CD4-positive, alpha-beta T cell treated with Interleukin-17A for 1 hour (primary cell): ENCODE measurements at places on chromosomes 13 and 19.
A peak's percentile ranks its signal among the peaks of the same experiment; 100 is the strongest.

GRCh38 chr13:20181188-20181587 lies 11.6 kb downstream of the GJB2 start:
- DNase-seq = no peak

DNA sequence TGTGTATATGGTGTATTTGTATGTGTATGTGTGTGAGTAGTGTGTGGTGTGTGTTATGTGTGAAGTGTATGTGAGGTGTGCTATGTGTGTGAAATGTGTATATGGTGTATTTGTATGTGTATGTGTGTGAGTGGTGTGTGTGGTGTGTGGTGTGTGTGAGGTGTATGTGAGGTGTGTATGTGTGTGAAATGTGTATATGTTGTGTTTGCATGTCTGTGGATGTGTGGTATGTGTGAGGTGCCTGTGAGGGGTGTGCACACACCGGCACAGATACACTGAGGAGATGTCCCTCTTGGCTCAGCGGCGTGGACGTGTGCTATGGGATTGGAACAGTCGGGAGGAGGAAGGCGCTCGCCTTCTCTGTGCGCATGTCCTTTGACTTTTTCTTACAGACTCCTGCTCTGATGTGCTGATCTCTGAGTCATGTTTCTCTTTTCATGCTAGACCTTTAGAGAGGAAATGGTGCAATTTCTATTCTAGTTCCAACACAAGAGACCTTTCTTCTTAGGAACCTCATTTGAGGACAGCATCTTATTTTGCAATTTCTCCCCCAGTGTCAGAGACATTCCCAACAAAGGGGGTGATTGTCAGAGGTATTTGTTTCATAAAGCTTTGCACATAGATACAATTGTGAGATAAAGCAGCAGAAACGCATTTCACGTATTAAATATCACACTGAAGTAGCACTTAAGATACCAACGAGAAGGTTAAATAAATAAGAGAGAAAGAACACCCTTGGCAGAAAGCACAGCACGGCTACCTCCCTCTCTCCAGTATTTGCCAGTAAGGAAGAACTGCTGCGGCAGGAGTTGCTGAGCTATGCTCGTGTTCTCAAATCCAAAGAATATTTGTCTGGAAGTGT lies 11.3 kb upstream of the TNFRSF19 start:
- no peak for DNase-seq

- DNase-seq = no peak
Measured at GRCh38 chr13:30465343-30465592, 468 bp downstream of the HMGB1 start.

GRCh38 chr19:4292515-4292914 lies 9.7 kb downstream of the TMIGD2 start:
- DNase-seq = no peak

DNA sequence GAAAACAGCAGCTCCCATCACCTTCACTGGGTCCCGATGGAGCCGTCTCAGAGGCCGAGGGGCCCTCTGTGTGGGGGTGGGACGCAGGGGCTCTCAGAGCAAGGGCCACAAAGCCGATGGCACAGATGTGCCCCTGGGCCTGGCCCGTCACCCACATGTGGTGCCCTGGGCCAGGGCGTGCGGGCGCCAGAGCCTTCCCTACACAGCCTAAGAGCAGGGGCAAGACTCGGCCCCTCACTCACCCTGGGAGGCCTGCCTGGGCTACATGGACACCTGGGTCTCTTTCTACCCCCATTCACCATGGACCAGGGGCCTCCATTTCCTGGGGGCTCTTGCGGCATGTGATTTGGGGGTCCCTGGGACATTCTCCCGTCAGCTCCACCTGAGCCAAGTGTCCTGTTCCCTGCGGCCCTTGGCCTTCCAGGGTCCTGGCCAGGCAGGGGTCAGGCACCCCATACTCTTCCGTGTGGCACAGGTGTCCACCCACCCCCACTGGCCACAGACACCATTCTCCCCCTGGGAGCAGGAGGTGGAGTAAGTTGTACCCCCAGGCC lies 10.0 kb downstream of the COMP start:
- DNase-seq = no peak

DNA sequence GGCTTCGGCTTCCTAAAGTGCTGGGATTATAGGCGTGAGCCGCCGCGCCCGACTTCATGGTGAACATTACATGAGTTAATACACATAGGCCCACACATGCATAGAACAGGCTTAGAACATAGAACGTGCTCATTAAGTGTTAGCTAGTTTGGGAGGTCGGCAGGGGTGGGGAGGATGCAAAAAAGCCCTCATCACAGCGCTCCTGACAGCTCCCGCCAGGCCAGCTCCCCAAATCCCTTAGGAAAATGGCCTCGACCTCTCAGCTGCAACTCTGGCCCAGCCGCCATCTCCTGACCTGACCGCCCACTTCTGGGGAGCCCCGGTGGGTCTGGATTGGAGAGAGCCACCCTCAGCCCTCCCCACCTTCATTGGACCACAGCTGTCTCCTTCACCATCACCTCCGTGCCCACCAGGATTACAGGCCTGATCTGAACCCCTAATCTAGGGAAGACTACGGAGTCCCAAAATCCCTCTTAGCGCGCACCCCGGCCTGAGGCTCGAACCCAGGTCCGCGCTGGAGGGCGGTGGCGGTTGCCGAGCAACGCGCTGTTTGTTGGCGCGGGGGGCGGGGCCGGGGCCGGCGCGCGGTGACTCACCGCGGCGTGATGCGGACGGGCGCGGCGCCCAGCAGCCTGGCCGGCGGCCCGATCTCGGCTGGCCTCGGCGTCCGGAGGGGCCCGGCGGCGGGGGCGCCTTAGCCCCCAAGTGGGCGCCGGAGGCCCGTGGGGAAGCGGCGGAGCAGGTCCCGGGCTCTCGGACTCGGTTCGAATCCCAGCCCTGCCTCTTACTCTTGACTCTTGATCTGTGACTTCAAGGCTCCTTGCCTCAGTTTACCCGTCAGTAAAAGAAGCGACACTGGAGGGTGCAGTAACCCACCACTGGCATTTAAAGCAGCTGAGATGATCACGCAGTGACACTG lies 26.7 kb upstream of the NANOS3 start:
- peak; percentile 83 for DNase-seq

GRCh38 chr19:11087870-11088505 lies 1.3 kb upstream of the LDLR start:
- DNase-seq = no peak

DNA sequence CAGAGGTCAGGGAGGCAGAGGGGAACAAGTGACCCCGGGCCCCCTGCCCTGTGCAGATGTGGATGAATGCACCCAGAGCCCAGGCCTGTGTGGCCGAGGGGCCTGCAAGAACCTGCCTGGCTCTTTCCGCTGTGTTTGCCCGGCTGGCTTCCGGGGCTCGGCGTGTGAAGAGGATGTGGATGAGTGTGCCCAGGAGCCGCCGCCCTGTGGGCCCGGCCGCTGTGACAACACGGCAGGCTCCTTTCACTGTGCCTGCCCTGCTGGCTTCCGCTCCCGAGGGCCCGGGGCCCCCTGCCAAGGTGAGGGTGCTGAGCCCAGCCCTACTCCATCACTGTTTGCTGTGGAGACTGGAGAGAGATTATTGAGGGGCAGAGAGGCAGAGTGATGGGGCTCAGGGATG lies 9.9 kb downstream of the LTBP4 start:
- peak; percentile 43 for DNase-seq

- DNase-seq = no peak
Measured at GRCh38 chr19:49761625-49762311, 1.3 kb downstream of the TSKS start.

GRCh38 chr19:33699754-33700407 lies 78.1 kb downstream of the CHST8 start:
- no peak for DNase-seq

DNA sequence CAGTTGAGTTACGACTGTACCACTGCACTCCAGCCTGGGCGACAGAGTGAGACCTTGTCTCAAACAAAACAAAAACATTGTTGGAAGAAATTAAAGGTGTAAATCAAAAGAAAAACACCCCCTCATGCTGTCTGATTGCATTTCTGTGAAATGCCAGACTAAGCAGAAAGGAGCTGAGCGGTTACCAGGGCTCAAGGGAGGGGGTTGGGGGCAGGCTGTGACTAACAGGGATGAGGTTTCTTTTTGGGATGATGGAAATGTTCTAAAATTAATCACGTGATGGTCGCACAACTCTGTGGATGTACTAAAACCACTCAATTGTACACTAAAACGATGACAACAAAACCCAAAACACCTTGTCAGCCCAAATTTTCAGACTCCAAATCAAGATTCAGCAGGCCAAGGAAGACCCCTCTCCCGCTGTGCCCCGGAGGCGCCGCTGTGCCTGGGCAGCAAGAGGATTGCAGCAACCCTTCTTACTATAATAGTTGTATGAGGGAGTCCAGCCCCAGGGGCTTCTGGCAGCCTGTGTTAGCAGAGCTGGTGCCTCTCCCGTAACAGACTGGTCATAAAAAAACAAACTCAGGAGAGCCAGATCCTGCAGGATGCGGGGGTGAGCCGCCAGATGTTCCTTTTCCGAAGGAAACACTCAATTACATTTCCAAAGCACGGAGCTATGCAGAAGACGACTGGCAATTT lies 20.9 kb downstream of the CAPS start:
- DNase-seq = no peak

DNA sequence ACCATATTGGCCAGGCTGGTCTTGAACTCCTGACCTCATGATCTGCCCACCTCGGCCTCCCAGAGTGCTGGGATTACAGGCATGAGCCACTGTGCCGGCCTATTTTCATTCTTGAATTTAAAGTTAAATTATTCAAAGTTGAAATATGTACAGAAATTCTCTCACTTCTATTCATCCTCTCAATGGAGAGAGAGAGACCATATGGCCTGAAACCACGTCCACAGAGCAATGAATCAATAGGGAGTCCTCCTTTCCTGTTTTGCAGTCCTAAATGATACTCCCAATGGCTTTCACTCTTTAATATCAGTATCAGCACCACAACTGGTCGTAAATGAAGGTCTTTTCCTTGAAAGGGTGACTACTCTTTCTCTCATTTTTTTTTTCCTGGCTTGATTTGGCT lies 30.5 kb upstream of the KCTD4 start:
- DNase-seq = no peak

GRCh38 chr13:23159205-23159759 lies 21.5 kb upstream of the SGCG start:
- DNase-seq = peak; percentile 1

GRCh38 chr13:45320876-45321629 lies 19.9 kb downstream of the TPT1 start:
- no peak for DNase-seq

DNA sequence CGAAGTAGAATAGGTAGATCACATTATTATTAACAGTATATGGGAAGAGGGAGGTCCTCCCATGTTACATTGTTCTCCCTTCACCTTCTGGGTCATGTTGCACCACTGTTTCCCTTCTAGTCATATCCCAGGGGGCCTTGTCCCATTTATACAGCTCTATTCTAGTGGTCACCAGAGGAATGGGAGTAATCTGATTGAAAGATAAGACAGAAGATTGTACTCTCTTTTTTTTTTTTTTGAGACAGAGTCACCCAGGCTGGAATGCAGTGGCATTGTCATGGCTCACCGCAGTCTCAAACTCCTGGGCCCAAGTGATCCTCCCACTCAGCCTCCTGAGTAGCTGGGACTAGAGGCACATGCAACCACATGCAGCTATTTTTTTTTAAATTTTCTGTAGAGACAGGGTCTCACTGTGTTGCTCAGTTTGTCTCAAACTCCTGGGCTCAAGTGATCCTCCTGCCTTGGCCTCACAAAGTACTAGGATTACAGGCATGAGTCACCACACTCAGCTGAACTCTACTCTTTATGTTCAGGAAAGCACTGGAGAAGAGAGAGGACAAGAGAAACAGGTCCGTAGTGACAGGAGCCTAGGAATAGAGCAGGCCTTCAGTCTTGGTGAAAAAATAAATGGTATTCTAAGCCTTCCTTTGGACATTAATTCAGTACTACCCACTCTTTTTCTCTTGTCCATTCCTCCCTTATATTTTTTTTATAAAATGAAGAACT lies 4.3 kb upstream of the ZNF529 start:
- DNase-seq = no peak

- DNase-seq = no peak
Measured at GRCh38 chr13:51920786-51921185, 59.0 kb downstream of the CCDC70 start.

GRCh38 chr13:19695428-19695827 lies 62.0 kb downstream of the MPHOSPH8 start:
- DNase-seq = no peak

DNA sequence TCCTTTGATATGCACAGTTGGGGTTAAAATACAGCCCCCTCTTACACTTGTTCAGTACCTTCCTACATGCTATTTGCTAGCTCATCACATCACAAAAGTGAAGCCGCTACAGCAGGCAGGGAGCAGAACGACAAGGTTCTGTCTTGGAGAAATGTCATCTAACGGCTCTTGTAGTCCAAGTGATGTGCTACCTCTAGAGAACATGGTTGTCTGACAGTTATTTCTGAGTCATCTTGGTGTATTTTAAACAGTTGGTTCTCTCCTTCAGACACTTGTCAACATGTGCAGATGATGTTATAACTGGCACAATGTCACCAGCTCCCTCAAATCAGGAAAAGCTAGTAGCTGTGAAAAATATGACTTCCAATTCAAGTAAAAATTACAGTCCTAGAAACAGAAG lies 865.0 kb downstream of the PCDH9 start:
- DNase-seq = no peak

- DNase-seq = no peak
Measured at GRCh38 chr13:114035186-114035582, 61.3 kb upstream of the C13orf46 start.

DNA sequence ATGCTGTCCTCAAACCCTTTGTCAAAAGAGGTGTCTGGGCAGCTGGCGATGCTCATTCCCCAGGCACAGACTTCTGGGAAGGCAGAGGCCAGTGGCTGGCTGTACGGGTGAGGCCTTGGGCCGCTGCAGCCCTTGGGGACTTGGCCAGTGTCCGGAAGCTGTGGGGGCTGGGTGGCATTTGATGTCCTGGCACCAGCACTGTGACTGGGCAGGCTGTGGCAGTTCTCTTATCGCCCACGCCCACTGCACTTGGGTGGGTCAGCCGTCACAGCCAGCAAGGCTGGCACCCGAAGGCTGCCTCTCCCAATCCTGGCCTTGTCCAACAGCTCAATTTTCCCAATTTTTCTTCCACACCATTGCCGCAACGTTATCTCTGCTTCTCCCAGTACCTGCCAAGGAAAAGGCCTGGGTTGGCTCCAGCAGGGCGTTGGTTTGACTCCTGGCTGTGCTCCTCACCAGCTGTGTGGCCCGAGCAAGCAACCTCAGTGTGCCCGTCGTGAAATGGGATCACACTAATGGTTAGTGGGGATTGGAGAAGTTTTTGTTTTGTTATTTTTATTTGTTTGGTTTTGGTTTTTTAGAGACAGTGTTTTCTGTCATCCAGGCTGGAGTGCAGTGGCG lies 12.7 kb upstream of the SLC44A2 start:
- DNase-seq = no peak

GRCh38 chr13:97403893-97404750 lies 29.8 kb upstream of the RAP2A start:
- DNase-seq = no peak

GRCh38 chr19:48290401-48290770 lies 20.5 kb downstream of the ZNF114 start:
- DNase-seq = no peak

DNA sequence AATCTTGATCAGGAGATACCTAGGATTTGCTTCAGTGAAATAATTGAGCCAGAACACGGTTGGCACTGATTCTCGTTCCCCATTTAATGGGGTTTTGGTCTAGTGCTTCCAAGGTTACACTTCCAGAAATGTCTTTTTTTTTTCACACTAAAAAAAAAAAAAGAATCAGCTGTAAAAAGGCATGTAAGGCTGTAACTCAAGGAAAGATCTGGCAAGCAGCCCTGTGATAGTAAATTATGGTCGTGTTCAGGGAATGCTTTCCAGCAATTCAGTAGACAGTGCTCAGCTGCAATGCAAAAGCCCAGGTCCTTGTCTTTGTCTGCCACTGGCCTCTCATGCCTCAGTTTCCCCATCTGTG lies 27.2 kb upstream of the NDUFS7 start:
- no peak for DNase-seq
